ENCODE measurements at places on chromosomes 6 and 20.

DNA sequence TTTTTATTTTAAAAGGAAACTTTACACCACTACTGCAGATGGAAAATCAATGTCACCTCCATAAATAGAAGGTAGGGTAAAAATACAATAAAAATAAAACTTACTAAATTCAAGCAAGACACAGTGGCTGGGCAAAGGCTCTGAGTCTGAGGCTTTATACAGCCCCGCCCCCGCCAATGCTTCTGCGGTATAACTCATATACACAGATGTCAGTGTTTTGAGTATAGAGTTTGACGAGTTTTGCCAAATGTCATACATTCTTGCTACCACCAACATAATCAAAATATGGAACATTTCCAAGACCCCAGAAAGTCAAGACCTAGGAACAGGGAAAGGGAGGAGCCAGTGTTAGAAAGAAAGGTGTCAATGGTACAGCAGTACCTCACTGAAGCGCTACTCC, 12.8 kb downstream of the NFATC2 start:
- peak; percentile 62 for DNase-seq

DNA sequence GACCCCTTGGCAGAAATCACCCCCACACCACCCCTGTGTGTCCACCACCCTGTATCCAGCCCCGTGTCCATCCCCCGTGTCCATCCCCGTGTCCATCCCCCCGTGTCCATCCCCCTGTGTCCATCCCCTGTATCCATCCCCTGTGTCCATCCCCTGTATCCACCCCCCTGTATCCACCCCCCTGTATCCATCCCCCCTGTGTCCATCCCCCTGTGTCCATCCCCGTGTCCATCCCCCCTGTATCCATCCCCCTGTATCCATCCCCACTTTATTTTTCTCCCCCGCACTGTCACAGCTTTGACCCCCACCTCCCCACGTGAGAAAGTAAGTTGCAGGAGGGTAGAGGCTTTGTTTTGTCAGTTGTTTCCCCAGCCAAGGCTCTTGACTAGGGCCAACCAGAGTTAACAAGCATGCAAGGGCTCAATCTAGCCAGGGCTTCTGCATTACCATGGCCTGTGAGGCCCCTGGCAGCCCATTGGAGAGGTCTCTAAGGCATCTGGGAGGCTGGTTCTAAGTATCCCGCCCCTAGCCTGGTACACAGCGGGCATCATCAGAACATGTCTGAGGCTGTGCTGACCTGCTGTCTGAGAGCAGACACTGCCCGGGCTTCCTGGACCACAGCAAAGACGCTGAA, 18.1 kb upstream of the SIRPA start:
- no peak for DNase-seq

DNA sequence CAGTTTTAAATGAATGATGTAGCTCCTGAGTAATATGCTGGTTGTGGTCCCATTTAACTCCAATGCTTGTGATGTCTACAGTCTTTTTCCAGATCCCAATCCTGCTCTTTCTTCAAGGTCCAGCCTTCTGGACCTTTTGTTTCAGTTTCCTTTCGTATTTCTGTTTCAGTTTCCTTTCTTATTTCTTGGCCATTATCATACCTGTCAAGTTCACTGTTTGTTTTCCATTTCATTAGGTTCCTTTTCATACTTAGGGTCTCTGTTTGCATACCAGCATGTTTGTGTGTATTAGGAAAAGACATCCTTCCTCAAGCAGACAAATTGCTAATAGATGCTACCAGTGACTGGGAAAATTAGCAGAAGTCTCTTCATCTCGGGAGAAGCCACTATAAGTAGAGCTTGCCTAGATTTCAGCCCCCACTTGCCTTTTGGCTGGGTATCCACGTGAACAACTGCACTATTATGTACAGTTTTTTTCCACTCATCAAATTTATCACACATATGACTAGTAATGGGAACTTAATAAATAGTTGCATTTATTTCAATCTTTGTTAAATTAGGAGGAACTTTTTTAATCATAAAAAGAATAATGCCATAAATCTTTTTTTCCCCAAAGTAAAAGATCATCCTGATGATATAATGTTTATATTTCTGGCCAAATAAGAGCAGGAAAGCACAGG, 583.4 kb downstream of the BCKDHB start:
- no peak for DNase-seq

DNA sequence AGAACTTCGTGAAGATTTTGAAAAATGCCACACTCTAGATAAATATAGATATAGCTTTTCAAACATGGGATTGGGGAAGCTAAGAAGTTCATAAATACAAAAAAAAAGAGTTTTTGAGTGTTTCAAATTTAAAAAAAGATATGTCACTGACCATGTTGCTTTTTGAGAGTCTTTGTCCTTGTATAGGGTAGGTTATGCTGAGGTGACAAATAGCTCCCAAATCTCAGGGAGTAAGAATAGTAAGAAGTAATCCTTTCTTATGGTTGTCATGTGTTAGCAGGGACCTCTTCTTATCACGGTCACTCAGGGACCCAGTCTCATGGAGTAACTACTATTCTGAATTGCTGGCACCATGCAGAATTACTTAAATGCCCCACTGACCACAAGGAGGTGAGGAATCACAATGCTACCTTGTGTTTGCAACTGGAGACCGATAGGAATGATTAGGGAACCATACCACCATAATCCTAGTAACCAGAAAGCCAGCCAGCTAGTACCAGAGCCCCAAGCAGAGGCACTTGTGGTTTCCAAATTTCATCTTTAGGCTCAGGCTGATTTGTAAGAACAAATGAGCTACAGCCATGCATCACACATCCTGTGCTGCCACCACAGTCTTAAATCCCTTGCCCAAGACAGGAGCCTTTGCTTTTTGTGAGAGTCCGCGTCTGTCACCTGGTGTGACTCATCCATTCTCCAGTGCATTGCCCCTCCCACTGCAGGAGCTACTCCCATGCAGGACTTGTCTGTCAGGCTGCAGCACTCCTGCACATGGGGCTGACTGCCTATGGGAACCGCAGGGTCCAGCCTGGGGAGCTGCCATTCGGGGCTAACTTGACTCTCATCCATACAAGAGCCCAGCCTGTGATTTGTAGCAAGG, 42.4 kb upstream of the ADGRF4 start:
- no peak for DNase-seq

GRCh38 chr6:132063204-132063603, 112.0 kb upstream of the CCN2 start:
- no peak for DNase-seq

Data from stimulated activated CD4-positive, alpha-beta T cell treated with anti-CD3 and anti-CD28 coated beads, Interleukin-1b, Interleukin-23, amount 100 ng/mL, for 1 hour (primary cell).